Mesendoderm (in vitro differentiated cells): ENCODE measurements at places on chromosomes 6 and 20.

DNA sequence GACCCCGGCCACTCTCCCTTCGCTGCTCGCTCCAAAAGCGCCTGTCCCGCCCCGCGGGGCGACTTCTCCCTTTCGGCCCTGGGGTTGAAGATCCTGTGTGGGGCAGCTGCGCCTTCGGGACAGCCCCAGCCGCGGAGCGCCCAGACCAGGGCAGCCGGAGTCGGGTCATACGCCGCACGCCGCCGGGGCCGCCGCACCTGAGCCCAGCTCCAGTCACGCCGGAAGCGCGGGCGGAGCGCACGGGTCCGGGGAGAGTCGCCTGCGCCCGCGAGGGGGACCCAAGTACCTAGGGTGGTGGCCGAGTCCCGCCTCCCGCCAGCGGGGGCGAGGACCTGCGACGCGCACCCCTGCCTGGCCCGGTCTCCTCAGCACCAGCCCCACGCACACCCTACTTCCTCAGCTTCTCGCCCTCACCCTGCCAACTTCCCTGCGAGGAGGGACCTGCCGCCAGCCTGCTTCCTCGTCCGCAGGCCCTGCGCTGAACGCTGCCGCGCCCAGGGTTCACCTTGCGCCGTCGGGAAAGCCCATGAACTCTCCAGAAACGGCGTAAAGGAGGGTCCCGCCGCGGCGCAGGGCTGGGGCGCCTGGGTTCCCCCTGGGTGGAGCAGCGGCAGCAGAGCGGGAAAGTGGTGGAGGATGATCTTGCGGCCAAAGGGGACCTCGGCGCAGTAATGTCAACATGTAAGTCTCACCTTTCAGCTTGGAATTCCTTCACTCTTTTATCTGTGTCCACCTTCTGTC is at the start of gene ADGRG6:
Gene ADGRG6, plus strand, starts transcription at position 357 of the 741 bp plus-strand sequence. Its CDS starts 323 bp downstream, at position 680.
- peak within 1 kb of the TSS; percentile 47 for H3K4me3 ChIP-seq
- no peak within 1 kb of the TSS for H3K27ac ChIP-seq
- H3K27me3 ChIP-seq, result no peaks in the 10 kb centered on the region
- H3K36me3 ChIP-seq, result no peaks in the 10 kb centered on the region
- peak; percentile 77 for DNase-seq
- H3K4me1 ChIP-seq, result no peaks in the 10 kb centered on the region

DNA sequence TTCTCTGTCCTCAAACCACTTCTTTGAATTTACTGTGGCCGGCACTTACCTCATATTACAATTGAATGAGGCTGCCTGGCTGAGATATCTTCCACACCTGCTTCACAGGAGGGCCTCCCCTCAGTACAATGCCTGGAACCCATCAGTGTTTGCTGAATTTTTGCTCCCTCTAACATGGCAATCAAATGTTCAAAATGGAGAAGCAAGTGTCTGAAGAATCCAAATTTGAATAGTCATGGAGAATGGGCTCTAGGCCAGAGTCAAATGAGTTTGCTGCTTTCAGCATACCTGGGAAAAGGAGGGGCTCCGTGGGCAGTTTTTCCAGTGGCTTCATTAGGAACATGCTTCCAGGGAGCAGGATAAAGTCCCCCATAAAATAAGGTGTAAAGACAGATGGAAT is 564.8 kb downstream of the UTRN start:
- H3K27ac ChIP-seq, result no peak overlapping the region
- peaks cover 11% of the 10 kb centered on the region for H3K4me1 ChIP-seq
- H3K4me3 ChIP-seq, result no peak overlapping the region
- no peak for DNase-seq

DNA sequence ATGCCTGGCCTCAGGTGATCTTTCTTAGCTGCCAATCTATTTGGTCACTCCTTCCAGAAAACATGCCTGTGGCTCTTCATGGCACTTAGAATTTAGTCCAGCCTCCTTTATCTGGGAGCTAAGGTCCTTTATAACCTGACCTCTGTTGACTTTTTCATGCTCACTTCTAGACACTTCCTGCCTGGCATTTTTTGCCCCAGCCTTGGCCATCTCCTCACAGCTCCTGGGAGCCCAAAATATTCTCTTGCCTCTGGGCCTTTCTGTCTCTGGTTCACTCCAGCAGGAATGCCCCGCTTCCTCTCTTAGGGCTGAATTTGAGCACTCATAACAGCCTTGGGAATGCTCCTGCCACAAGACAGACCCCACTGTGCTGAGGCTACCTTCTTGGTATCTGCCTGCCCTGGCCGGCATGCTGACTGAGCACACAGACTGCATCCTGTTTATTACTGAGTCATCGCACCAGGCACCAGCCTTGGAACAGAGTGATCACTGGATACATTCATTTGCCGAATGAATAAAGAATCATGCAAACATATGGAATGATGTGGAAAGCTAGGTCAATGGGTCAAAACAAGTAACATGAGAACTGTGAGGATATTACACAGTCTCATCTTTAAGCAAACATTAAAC is 5.8 kb upstream of the EEF1E1 start:
- H3K4me1 ChIP-seq, result no peaks in the 10 kb centered on the region
- no peaks in the 10 kb centered on the region for H3K27me3 ChIP-seq
- no peak overlapping the region for H3K27ac ChIP-seq
- H3K4me3 ChIP-seq, result no peak overlapping the region
- DNase-seq, result peak; percentile 15

GRCh38 chr6:18260448-18261106 is 3.8 kb downstream of the DEK start:
- no peaks in the 10 kb centered on the region for H3K27me3 ChIP-seq
- no peak overlapping the region for H3K27ac ChIP-seq
- H3K4me3 ChIP-seq, result no peak overlapping the region
- peak; percentile 33 for DNase-seq
- peaks cover 5% of the 10 kb centered on the region for H3K4me1 ChIP-seq

GRCh38 chr6:144607998-144608735 is 323.0 kb downstream of the UTRN start:
- no peaks in the 10 kb centered on the region for H3K27me3 ChIP-seq
- H3K4me1 ChIP-seq, result peaks cover 1% of the 10 kb centered on the region
- DNase-seq, result no peak
- H3K36me3 ChIP-seq, result no peaks in the 10 kb centered on the region

GRCh38 chr20:49858076-49858585 is 45.5 kb downstream of the SLC9A8 start:
- no peak overlapping the region for H3K27ac ChIP-seq
- no peaks in the 10 kb centered on the region for H3K36me3 ChIP-seq
- no peaks in the 10 kb centered on the region for H3K4me1 ChIP-seq
- no peak for DNase-seq
- H3K27me3 ChIP-seq, result no peaks in the 10 kb centered on the region
- H3K4me3 ChIP-seq, result no peak overlapping the region

DNA sequence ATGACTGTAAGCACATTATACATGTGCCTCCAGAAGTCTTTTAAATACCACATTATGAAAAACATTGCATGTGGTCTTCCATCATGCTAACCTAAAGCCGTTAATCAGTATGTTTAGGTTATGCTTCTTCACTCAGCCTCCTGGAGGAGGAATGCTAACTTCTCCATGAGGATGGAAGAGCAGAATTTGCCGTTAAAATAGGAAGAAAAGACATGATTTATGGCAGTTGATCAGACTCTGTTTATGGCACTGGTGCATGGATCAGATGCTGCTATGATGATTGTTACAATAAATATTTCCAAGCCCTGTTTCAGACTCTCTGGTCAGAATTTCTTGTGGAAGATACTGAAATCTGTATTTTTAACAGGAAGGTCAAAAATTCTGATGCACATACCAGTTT is 31.7 kb downstream of the MAP3K4 start:
- no peaks in the 10 kb centered on the region for H3K36me3 ChIP-seq
- no peaks in the 10 kb centered on the region for H3K27me3 ChIP-seq
- no peak for DNase-seq
- H3K4me3 ChIP-seq, result no peak overlapping the region
- H3K27ac ChIP-seq, result no peak overlapping the region

GRCh38 chr6:43021270-43022047 is at the start of gene RRP36:
Gene RRP36 (plus strand): TSS chr6:43021623. CDS start chr6:43021655, 32 bp downstream.
- H3K4me3 ChIP-seq, result peak within 1 kb of the TSS; percentile 98
- no peaks in the 10 kb centered on the region for H3K27me3 ChIP-seq
- peak; percentile 86 for DNase-seq
- H3K4me1 ChIP-seq, result peaks cover 2% of the 10 kb centered on the region
- peaks cover 24% of the 10 kb centered on the region for H3K36me3 ChIP-seq

DNA sequence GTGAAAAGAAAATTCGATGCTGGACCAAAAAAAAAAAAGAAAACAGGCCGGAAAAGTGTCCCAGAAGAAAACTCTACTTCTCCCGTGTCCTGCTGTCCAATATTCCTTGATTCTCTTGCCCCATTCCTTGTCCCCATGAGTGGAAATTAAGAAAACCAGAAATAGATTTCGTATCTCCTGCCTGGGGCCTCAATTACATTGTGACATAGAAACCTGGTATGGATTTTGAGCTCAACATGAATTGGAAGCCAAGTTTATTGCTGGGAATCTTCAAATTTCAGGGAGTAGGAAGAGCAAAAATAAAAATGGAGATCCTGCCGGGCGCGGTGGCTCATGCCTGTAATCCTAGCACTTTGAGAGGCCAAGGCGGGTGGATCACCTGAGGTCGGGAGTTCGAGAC is 11.9 kb downstream of the ISM1 start:
- no peaks in the 10 kb centered on the region for H3K36me3 ChIP-seq
- no peak for DNase-seq
- no peak overlapping the region for H3K27ac ChIP-seq
- H3K4me1 ChIP-seq, result no peaks in the 10 kb centered on the region

GRCh38 chr6:134911547-134911946 is 38.4 kb downstream of the ALDH8A1 start:
- H3K27ac ChIP-seq, result no peak overlapping the region
- no peak overlapping the region for H3K4me3 ChIP-seq
- H3K36me3 ChIP-seq, result no peaks in the 10 kb centered on the region

- no peaks in the 10 kb centered on the region for H3K27me3 ChIP-seq
- DNase-seq, result no peak
- no peaks in the 10 kb centered on the region for H3K36me3 ChIP-seq
- no peaks in the 10 kb centered on the region for H3K4me1 ChIP-seq
- H3K4me3 ChIP-seq, result no peak overlapping the region
These were observed 270.6 kb upstream of the MARCKS start for GRCh38 chr6:113586413-113587077.

GRCh38 chr6:118896339-118897136 is 2.6 kb downstream of the ASF1A start:
- peak; percentile 80 for DNase-seq
- no peaks in the 10 kb centered on the region for H3K27me3 ChIP-seq
- H3K4me3 ChIP-seq, result peak overlapping the region; percentile 12
- peaks cover 5% of the 10 kb centered on the region for H3K4me1 ChIP-seq
- H3K27ac ChIP-seq, result no peak overlapping the region

GRCh38 chr6:692356-692851 is 535 bp downstream of the EXOC2 start:
- no peak overlapping the region for H3K27ac ChIP-seq
- no peaks in the 10 kb centered on the region for H3K4me1 ChIP-seq
- H3K27me3 ChIP-seq, result no peaks in the 10 kb centered on the region
- H3K36me3 ChIP-seq, result no peaks in the 10 kb centered on the region
- DNase-seq, result peak; percentile 79

DNA sequence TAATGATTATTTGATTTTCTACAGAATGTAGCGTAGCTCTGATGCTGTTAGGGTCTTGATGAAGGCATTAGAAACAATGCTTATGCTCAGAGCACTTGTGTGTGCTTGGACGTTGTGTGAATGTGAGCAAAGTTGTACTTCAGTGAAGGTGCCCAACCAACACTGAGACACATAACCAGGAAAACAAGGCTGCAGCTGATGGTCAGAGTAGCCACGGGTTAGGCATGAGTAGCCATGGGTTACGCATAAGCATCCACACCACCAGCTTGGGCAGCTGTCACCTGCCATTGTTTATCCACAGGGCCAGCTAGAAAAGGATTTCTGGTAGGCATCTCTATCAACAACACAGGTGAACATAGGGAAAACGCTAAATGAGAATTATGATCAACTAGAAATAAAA is 326.6 kb downstream of the NRN1 start:
- H3K4me3 ChIP-seq, result no peak overlapping the region
- DNase-seq, result no peak
- no peaks in the 10 kb centered on the region for H3K27me3 ChIP-seq
- no peaks in the 10 kb centered on the region for H3K36me3 ChIP-seq
- H3K4me1 ChIP-seq, result no peaks in the 10 kb centered on the region

- peak; percentile 60 for DNase-seq
- H3K4me3 ChIP-seq, result no peak overlapping the region
These were observed 218.4 kb upstream of the GGTLC1 start for GRCh38 chr20:24206995-24207394.

- H3K36me3 ChIP-seq, result no peaks in the 10 kb centered on the region
- DNase-seq, result no peak
- no peaks in the 10 kb centered on the region for H3K4me1 ChIP-seq
- H3K27me3 ChIP-seq, result no peaks in the 10 kb centered on the region
- no peak overlapping the region for H3K27ac ChIP-seq
These were observed 1.4 kb upstream of the MANBAL start for GRCh38 chr20:37288091-37288490.

- no peak overlapping the region for H3K4me3 ChIP-seq
- no peaks in the 10 kb centered on the region for H3K36me3 ChIP-seq
- H3K27ac ChIP-seq, result no peak overlapping the region
These were observed 121.7 kb downstream of the NFATC2 start for GRCh38 chr20:51420805-51421204.

DNA sequence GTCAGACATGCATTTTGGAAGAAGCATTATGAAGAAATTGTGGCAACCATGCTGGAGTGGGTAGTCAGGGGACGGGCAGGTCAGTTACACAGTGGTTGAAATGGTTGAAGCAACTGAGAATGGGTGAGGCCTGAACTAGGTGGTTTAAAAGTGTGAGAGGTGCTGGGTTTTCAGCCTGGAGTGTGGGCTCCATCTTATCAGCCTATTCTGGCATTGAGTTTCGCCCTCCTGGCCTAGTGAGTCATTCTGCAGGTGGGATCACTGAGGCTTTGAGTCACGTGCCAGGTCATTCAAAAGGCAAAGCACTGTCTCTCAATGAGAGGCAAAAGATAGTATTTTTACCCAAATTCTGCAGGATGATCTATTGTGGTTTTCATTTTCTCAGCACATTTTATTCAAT is 181.9 kb upstream of the CHD6 start:
- no peaks in the 10 kb centered on the region for H3K36me3 ChIP-seq
- H3K4me1 ChIP-seq, result no peaks in the 10 kb centered on the region
- no peak for DNase-seq
- H3K27ac ChIP-seq, result no peak overlapping the region
- H3K4me3 ChIP-seq, result no peak overlapping the region

DNA sequence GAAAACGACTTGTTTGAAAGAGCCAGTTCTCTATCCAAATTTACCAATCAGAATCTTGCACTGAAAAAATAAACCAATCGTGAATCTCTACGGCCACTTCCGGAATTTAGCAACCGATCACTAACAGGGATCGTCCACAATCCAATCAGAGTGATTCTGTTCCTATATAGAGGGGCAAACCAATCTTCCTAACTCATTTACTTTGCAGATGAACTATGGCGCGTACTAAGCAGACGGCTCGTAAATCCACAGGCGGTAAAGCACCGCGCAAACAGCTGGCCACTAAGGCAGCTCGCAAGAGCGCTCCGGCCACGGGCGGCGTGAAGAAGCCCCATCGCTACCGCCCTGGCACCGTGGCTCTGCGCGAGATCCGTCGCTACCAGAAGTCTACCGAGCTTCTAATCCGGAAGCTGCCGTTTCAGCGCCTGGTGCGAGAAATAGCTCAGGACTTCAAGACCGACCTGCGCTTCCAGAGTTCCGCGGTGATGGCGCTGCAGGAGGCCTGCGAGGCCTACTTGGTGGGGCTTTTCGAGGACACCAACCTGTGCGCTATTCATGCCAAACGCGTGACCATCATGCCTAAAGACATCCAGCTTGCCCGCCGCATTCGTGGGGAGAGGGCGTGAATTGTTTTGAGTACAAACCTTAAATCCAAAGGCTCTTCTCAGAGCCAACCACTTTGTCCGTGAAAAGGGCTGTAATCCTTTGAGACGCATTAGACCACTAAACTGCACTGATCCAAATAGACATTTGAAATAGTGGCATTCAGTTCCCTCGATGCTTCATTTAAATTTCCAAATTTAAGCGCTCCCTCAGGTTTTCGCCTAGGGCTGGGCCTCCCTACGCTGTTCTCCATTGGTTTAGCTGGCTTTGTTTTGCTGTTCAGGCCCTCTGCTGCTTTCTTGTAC is 138.0 kb downstream of the HFE start:
- H3K4me3 ChIP-seq, result peak overlapping the region; percentile 85
- H3K4me1 ChIP-seq, result no peaks in the 10 kb centered on the region
- peak; percentile 99 for DNase-seq
